ENCODE measurements at places on chromosomes 6 and 20.
A peak's percentile ranks its signal among the peaks of the same experiment; 100 is the strongest.

- no peak for DNase-seq
Observed at GRCh38 chr6:64224819-64225218, 589.2 kb downstream of the PHF3 start.

GRCh38 chr6:12298017-12298978 is 8.1 kb downstream of the EDN1 start:
- DNase-seq: no peak

DNA sequence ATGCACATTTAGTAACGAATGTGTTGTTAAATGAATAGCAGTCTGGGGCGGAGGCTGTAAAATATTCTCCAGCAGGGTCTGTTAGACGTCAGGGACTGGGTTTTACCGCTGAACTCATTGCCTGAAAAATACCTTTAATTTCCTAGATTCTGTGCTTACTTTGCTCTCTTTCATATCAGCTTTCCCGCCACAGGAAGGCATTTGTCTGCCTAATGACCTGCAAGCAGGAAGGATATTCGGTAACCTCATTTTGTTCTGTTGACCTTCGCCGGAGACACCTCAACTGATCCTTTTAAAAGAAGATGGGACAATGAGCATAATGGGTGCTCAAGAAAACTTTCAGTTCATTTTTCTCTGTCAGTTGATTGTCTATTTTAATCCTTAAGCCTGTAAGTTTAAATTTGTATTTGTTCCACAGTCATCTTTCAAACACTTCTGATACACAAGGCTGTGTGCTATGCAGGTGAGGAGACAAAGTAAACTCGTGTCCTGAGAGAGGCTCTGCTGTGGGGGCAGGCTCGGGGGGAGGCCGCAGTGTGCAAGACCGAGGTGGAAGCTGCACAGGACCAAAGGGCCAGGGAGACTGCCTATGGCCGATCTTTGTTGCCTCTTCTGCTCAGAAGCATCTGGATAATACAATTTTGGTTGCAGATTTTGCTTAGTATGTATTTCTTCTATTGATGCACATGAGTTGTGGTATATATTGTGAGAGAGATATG is 27.4 kb upstream of the SIM1 start:
- no peak for DNase-seq

- no peak for DNase-seq
Observed at GRCh38 chr20:46111028-46111835, 6.9 kb upstream of the CD40 start.

DNA sequence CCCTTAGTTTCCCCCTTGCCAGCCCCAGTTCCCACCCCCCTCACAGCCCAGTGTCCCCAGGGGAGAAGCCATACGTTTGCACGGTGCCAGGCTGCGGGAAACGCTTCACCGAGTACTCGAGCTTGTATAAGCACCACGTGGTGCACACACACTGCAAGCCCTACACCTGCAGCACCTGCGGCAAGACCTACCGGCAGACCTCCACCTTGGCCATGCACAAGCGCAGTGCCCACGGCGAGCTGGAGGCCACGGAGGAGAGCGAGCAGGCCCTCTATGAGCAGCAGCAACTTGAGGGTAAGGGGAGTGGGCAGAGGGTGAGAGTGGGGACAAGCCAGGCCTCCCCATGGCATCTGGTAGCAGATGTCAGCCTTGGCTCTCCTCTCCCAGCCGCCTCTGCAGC is 5.1 kb upstream of the DEF6 start:
- DNase-seq: no peak

DNA sequence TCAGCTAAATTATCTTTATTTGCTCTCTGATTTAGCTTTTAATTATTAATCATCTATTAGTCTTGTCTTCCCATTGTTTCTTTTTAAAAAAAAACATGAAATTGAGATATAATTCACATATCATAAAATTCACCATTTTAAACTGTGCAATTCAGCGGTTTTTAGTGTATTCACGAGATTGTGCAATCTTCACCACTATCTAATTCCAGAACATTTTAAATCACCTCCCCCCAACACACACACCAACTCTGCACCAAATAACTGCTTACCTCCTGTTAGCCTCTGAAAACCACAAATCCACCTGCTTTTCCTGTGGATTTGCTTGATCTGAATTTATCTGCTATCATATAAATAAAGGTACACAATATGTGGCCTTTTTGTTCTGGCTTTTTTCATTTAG is 8.8 kb upstream of the ABRACL start:
- DNase-seq: no peak

DNA sequence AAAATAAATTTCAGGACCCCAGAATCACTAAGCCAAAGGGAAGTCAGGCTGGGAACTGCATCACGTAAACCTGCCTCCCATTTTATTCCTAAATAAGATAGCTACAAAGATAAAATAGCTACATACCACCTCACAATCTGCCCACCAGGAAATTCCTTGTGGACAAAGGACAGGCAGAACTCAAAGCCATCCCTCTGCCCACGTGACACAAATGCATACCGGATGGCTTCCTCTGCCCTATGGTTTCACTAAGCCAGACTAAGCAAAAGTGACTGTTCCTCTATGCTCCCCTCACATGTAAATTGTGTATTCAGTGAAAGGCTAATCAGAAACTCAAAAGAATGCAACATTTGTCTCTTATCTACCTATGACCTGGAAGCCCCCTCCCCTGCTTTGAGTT is 15.0 kb downstream of the MBOAT1 start:
- no peak for DNase-seq

- DNase-seq: no peak
Observed at GRCh38 chr6:135176464-135176863, 4.6 kb upstream of the MYB start.

DNA sequence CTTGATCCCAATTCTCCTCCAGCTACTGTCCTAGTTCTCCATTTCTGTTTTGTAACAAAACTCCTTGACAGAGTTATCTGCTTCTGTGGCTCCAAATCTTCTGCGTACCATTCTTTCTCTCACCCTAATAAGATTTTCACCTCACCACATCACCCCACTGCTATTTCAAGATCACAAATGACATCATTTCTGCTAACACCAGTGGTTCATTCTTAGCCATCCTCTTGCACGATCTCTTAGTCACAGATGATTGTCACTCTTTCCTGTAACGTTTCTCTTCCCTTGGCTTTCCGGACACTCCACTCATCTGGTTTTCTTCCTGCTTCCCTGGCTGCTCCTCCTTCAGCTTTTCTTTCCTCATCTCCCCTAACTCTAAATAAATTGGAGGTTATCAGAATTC is 56.8 kb upstream of the FABP7 start:
- peak; percentile 71 for DNase-seq

DNA sequence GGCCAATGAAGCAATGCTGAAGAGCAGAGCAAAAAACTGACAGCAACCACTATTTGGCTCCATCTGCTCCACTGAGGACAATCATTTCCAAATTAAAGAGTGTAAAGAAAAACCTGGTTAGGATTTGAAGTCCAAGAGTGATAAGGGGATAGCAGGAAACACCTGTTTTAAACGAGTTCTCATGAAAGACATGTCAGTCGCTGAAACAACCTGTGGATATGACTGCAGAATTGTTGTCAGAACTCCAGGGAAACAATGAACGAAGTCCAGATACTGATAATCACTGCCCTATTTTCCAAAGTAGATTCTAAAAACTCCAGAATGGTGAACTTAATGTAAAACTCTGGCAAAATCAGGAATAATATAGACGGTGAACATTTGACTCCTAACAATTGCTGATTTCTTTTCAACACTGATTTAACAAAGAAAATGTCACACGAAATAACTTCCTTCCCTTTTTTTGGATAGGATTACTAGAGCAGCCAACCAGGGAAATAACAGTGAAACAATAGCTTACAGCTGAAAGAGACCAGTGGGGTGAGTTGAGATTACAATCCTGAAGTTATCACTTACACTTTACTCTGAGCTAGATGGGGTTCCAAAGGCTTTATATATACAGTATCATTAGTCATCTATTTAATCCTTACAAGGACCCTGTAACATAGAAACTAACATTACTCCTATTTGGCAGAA is 83.7 kb downstream of the ELOVL5 start:
- DNase-seq: no peak

DNA sequence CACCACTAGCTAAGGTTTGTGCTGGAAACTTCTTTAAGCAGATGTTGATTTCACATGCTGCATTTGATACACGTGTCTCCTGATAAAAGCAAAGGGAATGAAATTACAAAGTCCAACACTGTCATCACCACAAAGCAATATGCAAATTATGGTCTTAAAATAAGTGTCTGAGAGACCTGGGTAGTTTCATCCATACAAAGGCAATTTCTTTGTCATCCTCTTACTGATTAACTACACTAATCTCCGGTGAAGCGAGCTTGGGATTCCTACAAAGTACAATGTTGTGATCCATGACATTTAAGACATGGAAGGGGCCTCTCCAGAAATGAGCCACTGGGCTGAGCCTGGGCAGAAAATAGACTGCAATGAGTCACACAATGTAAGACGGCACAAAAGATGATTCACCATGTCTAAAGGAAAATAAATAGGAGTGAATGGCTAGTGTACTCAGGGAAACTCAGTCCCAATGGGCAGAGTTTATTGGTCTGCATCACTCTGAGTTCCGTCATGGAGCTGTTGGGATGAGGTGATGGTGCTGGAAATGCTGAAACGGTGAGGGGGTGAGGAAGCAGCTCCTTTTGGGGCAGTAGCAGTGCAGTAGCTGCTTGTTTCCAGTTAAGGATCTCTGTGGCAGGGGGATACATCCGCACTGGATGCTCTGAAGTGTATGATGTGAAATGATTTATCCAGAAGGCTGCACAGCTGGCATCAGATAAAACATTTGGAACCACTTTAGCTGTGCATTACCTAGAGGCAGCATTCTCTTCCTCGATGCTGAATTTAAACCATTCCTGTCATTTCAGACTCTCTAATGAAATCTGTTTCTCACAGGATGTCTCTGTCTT is 103.3 kb downstream of the IBTK start:
- peak; percentile 95 for DNase-seq

DNA sequence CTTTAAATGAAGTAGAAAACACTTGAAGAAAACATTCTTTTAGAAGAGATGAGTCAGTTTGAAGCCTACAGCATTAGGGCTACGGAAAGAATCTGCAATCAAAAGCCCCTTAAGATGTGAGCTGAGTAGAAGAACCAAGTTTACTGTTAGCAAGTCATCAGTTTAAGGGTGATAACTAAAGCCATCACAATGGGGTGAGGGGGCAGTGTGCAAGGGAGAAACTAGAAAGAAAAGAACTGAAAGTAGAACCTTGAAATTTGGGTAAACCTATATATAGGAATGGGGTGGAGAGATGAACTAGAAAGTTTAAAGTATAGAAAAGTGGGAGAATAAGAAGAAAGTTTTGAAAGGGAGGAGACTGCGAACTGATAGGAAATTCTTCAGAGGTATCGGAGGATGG is 212.9 kb downstream of the COL19A1 start:
- DNase-seq: no peak

DNA sequence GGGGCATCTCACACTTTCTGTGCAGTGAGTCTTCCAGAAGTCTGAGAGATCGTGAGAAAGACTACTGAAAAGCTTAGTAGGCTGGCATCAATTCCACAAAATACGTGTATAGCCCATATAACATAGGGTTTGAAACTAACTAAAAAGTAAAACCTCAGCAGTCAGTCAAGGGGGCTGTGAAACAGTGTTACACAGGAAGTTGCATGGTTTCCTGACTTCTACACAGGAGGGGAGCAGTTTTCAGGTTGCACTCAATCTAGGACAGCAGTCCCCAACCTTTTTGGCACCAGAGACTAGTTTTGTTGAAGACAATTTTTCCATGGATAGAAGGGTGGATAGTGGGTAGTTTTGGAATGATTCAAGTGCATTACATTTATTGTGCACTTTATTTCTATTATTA is 4.7 kb upstream of the LY86 start:
- no peak for DNase-seq

Data from brain microvascular endothelial cell (primary cell).